ENCODE measurements at places on chromosomes 3 and 15.

GRCh38 chr3:17980863-17981262 is 238.4 kb upstream of the TBC1D5 start:
- DNase-seq, result no peak

DNA sequence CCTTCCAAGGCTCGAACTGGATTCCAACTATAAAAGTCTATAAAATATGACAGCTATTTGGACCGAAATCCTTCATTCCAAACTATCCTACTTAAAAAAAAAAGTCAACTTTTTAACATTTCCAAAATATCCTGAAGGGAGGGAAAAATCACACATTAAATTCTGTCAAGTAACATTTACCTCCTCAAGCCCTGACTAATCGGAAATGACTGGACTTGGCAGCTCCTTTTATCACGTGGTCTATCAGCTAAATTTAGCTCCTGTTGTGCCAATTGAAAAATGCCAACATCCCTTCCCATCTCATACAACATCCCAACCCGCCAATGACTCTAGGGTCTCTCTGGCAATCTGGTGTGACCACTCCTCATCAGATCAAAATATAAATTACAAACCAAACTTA is 297.9 kb downstream of the FHIT start:
- DNase-seq, result no peak

DNA sequence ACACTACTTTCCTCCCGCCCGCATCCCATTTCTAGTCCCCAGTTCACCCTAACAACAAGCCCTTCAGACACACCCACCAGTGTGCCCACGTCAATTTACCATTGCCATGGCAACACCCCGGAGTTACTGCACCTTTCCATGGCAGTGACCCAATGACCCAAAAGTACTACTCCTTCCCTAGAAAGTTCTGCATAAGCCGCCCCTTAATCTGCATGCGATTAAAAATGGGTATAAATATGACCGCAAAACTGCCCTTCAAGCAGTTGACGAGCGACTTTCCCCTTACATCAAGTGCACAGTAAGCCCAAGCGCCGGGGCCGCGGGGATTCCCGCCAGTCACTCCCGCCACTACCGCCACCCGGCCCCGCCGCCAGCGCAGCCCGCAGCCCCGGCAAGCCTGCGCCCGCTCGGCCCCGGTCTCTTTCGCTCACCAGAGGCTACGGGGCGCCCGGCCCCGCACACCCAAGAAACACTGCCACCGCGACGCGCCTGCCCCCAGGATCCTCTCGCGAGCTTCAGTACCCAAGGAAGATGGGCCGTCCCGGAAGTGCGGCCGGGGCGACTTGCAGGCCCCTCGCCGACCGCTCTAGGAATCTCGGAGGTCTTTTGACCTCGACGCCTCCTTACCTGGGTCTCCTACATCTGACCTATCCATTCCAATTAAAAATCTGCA is 27.2 kb upstream of the ZNF502 start:
- peak; percentile 55 for DNase-seq

DNA sequence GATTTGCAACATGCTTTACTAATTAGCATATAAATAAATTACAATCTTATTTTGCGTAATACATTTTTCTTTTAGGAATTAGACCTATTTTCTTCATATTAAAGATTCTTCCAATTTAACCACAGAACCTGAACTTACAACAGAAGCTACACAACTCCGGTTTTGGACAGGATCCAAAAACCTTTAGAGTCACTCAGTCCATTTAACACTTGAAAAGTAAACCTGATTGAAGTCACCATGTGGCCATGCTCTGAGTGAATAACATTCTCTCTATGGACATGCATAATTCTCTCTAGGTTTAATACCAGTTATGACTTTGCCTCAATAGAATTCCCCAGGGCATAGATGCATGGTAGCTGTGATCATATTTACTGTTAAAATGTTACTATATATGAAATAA is 751.0 kb downstream of the VGLL3 start:
- no peak for DNase-seq

- DNase-seq, result no peak
Measured at GRCh38 chr3:159953325-159954085, 35.1 kb upstream of the IL12A start.

GRCh38 chr3:195154111-195154791 is 116.7 kb downstream of the XXYLT1 start:
- DNase-seq, result no peak

- no peak for DNase-seq
Measured at GRCh38 chr3:29370476-29371420, 89.9 kb downstream of the RBMS3 start.

DNA sequence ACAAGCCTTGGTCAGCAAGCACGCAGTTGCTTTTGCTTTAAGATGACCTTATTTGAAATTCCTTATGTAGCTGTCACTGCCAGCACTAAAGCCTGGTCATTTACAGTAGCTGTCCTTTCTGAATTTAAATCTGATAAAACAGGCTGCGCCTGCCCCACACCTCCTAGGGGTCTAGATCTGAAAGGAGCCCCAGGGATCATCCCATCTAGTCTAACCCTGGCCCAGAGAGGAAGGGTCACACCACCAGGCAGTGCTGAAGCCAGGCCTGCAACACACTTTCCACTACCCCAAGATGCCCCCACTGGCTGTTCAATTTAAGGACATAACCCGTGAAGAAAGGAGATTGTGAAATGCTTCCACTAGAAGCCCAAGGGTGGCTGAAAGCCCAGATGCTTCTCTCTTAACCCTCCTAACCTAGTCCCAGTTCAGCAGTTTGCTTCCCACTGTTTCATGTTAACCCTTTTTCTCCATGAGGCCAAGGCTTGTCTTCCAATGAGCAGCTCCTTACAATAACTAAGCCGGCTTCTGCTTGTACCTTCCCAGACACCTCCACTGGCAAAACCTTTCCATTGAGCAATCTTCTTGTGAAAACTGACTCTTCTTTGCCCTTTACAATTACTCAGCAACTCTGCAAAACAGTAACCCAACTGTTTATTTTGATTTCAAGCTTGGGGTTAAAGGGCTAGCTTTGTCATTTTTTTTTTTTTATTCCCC is 198.9 kb upstream of the LPP start:
- DNase-seq, result no peak

DNA sequence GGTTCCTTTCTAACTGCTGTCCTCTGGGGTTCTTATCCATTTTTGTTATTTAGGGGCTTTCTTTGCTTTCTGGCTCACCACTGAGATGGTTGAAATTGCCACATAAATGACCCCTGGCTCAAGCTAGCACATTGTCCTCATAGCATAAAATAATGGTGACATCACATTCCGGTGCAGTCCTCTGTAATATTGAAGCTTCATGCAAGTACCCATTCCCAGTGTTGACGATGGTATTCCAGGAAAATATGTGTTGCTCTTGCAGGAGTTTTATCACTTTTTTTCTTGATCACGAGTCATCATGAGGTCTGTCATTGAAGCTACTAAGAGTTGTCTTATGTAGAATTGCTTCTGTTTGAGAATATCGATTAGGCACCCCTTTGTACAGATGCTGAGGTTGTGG is 56.1 kb downstream of the CRTC3 start:
- DNase-seq, result no peak

GRCh38 chr3:127711896-127712295 is 39.1 kb downstream of the ABTB1 start:
- no peak for DNase-seq

DNA sequence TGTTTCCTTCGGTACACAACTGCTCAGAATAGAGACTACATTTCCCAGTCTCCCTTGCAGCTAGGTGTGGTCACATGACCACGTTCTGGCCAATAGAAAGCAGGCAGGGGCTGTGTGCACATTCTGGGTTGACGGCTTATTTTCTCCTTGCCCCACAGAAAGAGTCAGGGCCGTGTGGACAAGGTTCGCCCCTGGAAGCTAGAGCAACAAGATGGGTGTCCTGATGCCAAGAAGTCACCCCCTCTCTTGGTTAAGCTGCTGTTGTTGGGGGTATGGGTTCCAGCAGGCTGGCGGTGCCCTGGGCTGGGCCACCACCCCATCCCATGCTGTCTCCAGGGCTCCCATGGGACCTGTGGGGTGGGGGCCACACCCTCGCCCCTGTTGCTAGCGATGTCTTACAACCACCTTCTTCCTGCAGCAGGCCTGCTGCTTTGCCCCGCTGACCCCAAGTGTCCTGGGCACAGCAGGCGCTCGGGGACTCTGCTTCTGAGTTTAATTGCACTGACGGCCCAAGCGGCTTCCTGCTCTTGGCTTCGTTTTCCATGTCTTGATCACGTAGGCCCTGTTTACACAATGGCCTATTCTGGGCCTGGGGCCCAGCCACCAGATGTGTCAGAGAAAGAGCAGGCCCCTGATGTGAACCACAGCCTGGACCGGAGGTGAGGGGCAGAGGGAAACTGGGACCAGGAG is 24.9 kb downstream of the ABTB1 start:
- DNase-seq, result peak; percentile 77
